ENCODE measurements at places on chromosomes 6 and 20.

DNA sequence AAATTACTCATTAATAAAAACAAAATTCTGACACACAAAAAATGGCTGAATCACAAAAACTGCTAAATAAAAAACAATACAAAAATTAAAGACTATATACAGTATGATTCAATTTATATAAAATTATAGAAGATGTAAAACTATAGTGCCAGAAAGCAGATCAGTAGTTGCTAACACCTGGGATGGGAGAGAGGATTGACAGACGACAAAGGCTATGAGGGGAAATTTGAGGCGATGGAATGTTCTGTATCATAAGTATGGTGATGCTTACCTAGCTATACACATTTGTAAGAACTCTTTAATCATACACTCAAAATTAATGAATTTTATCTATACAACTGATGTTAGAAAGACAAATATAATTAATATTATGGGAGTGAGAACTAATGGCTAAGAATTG lies 247.9 kb upstream of the GJE1 start:
- no peak for DNase-seq

GRCh38 chr6:106787327-106788196 lies 158.2 kb downstream of the QRSL1 start:
- no peak for DNase-seq

- DNase-seq: no peak
Measured at GRCh38 chr6:149903938-149904611, 6.2 kb upstream of the RAET1E start.

DNA sequence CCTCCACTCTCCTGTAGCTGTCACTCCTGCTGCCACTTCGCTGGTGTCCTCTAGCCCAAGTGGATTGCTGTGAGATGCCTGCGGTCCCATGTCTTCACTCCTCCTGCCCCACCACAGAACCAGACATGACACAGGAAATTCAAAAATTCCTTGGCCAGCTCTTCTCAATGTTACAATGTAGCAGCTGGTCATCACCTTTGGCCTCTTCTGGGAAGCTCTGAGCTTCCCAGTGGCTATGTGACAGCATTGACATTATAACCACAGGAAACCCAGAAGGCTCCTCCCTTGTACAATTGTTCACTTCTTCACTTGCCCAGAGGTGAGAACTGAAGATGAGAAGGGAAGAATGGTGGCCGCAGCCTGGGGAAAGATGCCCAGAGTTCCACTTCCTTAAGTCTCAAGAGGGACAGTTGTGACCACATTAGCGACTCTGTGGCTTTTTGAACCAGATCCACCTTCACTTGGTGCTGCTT lies 76.1 kb upstream of the NAA20 start:
- no peak for DNase-seq

DNA sequence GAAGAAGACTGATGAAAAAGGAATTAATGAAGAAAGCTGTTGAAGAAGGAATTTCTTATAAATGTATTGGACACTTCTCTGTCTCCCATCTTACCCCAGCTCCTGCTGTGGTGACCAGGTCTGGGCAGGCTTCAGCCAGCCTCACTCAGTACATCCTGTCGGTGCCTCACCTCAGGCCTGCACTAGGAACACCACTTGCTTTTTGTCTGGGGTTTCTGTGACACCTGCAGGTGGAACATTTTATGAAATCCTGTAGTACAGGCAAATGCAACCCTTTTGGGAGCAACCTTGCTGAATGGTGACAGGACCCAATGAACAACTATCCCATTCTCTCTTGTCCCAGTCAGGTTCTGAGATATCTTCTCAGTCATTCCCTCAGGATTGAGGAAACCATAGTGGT lies 129.7 kb downstream of the PRDM13 start:
- no peak for DNase-seq

DNA sequence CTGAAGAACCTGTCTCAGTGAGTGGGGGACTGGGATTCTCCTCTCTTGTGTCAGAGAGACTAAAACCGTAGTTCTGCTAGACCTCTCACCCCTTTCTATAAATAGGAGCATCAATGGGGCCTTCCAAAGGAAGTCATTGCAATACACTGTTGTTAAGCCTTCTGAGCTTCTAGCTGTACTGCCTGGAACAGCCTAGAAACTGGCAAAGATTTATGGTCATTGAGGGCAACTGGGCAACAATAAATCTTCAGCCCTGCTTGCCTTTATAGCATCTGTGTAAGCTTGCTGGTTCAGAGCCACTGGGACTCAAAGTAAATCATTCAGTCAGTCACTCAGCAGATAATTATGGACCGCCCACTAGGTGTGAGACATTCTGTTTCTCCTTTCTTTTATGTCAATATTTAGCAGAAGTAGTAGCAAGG lies 53.2 kb downstream of the PPP1R14C start:
- no peak for DNase-seq

DNA sequence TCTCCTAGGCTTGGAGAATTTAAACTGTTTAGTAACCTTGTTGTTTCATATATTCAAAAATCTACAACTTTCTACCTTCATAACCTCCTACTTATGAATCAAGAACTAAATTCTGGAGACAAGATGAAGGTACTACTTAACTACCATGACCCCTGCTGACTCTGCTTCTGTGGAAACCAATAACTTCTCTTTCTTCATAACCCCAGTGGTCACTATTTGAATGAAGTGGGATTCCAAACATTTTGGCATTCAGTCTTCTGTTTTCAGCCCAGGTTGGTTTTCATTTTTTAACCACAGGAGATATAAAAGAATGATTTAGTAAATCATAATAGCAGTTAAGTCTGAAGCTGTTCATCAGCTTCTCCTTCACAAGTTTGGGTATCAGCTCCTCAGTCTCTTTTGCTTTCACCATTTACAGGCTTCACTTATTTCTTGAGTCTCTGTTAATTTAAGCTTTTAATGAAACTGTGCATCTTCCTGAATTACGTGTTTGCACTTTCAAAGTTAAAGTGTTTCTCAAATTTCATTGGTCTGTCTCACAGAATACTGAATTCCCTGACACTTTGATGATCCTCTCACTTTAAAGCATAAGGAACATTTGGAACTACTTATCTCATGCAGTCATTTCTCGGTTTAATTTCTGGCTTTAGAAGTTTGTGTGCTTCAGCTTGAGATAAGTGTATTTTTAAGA lies 9.5 kb downstream of the SENP6 start:
- DNase-seq: no peak

DNA sequence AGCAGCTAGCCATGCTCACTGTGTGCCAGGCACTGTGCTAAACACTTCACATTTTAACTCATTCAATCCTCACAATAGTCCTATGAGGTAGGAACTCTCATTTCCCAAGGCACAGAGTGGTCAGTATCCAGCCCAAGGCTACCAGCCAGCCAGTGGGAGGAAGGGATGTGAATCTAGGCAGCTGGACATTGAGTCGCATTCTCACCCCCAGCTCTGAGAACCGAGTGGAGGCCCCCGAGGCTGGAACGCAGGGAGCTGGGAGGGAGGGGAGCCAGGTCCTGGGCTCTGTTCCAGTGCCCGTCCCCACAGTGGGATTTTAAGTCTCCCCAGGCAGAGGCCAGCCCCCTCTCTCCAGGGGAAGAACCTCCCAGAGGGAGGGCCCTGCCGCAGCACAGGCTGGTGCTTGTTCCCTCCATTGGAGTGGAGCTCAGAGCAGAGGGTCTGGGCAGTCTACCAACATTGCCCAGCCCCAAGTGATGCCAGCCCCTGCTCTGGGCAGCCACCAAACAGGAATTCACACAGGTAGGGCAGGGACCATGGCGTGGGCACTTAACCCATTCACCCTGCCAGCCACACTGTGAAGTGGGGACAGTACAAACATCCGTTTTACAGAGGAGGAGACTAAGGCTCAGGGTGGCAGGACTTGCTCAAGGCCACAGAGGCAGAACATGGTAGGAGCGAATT lies 131.3 kb downstream of the CEBPB start:
- DNase-seq: no peak

GRCh38 chr6:88725111-88725975 lies 238.1 kb downstream of the RNGTT start:
- no peak for DNase-seq

DNA sequence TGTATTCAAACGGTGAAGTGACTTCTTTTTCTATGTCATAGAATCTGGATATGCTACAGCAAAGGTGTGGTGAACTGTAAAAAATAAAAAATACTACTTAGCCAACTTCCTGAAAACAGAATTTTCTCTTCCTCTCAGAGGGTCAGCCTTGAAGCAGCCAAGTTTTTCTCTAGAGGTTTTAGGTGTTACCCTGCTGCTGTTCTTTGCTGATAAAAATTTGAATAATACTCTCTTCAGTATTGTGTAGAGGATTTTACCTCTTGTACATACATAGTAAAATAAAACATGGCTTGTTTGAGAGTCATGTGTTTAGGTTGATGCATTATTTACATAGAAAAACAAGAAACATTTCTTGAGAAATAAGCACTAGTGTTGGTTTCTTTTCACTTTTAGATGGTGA lies 458.4 kb downstream of the TBC1D32 start:
- DNase-seq: no peak

DNA sequence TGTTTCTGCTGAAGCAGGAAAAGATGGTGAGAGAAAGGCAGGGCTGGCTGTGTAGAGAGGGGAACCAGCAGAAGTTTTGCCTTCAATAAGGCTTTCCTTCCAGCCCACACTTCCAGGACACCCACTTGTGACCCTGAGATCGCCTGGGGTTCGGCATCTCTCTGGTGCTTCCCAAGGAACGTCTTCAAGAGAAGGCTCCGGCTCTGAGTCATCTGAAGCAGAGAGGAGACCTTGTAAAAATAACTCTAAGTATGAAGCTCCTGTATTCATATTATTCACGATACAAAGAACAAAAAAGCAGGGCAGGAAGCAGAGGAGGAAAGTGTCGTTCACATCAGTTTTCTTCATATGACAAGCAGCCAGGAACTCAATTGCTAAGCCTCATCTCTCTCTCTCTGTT lies 95.4 kb upstream of the MRPS10 start:
- no peak for DNase-seq

DNA sequence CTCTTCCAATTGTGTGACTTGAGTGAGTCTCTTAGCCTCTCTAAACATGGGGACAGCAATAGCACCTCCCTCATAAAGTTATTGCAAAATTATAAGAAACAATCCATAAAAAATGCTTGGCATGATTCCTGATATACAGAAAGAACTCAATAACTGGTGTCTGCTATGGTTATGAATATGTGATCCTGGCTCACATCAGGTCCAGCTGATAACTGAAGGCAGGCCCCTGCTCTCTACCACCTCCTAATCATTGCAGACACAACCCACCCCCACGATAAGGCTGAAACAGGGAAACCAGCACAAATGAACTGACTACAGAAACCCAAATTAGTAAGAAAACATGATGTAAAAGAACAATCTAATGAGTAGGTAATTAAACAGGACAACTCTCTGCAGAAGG lies 5.4 kb downstream of the TRIM15 start:
- DNase-seq: no peak

DNA sequence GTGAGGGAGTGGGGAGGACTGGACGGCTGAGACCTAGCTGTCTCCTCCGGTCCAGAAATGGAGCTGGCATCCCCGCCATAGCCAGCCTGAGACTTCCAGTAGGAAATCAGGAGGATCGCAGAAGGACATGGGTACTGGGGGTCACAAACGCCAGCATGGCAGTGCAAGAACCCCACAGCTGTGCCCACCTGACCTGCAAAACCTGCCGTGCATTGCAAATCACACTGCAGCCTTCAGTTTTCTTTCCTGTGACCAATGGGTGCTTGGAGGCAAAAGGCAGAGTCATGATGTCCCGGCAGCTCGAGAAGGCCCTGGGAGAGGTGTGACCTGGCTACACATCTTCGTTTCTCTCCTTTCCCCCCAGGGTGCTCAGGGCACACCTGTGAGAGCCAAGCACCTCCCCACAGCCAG lies 23.3 kb upstream of the PHACTR3 start:
- no peak for DNase-seq

GRCh38 chr6:7463785-7464184 lies 74.2 kb downstream of the RIOK1 start:
- DNase-seq: no peak

GRCh38 chr20:53692465-53693067 lies 98.9 kb upstream of the ZNF217 start:
- DNase-seq: no peak

GRCh38 chr6:29456971-29457370 lies at the start of the genes OR11A1 and OR2H1:
Gene OR11A1 (minus strand): TSS chr6:29457071. CDS start chr6:29427641, 29,430 bp downstream.
Gene OR2H1 (plus strand): TSS chr6:29457155. CDS start chr6:29461770, 4,615 bp downstream.
- no peak for DNase-seq

DNA sequence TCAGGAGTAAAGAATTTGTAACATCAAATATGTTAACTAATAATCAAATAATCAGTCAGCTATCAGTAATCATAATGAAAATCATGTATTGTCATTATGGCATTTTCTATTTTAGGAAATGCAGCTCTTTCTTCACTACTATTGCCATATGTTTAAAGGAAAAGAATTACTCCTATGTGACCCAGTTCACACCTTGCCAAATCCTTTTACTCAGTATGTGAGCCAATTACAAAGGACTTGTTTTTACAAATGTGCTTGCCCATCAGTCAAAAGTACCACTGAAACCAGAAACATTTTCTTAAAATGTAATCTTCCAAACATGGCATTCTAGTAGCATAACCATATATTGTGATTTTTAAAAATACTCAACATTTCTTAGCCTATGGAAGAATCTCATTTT lies 63.6 kb downstream of the NCOA7 start:
- DNase-seq: no peak

- no peak for DNase-seq
Measured at GRCh38 chr6:99334526-99335127, 14.8 kb downstream of the FAXC start.

GRCh38 chr20:37764333-37764935 lies 70.6 kb downstream of the CTNNBL1 start:
- no peak for DNase-seq

- peak; percentile 24 for DNase-seq
Measured at GRCh38 chr6:4059115-4059777, 19.7 kb downstream of the FAM217A start.

GRCh38 chr20:61494763-61495575 lies 242.9 kb downstream of the CDH4 start:
- no peak for DNase-seq

GRCh38 chr6:37155394-37156312 lies 14.3 kb upstream of the PIM1 start:
- DNase-seq: no peak

DNA sequence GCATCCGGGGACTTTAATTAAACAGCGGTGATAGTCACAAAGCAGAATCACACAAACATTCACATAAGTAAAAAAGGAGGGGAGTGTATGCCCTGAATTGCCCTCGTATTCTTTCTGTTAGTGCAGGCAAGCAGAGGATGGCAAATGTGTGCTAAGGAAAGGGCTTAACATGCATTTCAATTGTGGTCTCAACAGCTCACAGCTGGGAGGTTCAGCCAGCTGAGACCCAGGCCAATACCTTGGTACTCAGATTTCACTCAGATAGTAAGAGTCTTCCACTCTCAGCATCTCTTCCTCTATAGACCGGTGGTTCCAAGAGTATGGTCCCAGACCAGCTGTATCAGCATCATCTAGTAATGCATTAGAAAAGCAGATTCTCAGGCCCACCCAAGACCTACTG lies 215.1 kb downstream of the PHACTR1 start:
- no peak for DNase-seq

- DNase-seq: no peak
Measured at GRCh38 chr6:143468026-143468425, 17.4 kb downstream of the PEX3 start.

All from HS-27A (cell line).